ENCODE measurements at places on chromosomes 2 and 18.

DNA sequence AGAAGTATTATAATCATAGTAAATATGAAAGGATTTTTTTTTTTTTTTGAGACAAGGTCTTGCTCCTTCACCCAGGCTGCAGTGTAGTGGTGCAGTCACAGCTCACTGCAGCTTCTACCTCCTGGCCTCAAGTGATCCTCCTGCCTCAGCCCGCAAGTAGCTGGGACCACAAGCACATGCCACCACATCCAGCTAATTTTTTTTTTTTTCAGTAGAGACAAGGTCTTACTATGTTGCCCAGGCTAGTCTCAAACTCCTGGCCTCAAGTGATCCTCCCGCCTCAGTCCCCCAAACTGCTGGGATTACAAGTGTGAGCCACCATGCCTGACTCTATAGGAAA lies 301.6 kb upstream of the STON1 start:
- no peak for DNase-seq

GRCh38 chr18:46464926-46465655 lies 191.9 kb downstream of the LOXHD1 start:
- no peak for DNase-seq

- DNase-seq, result no peak
These were observed 89.1 kb downstream of the ZEB2 start for GRCh38 chr2:144430722-144431391.

DNA sequence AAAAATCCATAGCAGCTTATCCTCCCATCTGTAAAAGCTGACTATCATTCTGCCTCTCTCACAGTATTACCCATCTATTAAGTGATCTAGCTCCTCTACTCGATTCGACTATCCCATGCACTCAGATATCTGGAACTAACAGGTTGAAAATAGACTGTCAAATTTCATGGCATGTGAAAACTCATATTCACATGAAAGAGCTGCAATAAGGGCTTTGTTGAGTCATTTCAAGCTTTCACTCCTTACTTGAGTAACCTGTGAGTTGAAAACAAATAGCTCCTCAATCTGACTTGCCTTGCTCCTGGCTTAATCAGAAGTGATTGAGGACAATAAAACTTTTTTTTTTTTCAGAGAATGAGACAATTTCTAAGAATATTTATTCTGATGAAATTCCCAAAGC lies 192.4 kb upstream of the ERBB4 start:
- no peak for DNase-seq

DNA sequence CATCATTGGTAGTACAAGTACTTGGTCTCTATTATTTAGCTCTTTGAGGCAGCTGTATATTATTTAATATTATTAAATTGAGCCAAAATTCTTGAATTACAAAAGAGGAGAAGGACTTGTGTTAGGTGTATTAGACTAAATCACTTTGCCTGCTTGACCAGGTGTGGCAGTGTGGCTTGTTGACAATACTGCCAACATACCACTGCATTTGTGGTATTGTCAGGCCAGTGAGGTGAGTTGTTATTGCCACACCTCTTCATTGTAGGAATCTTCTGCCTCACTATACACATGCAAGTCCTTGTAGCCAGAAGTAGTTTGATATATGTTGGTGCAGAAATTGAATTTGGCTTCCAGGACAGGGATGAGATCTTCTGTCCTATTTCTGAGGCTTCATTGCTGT lies 40.5 kb downstream of the CYP20A1 start:
- no peak for DNase-seq

GRCh38 chr2:79972661-79973060 lies 331.9 kb downstream of the LRRTM1 start:
- no peak for DNase-seq

GRCh38 chr2:68812251-68812650 lies 58.9 kb downstream of the BMP10 start:
- no peak for DNase-seq

DNA sequence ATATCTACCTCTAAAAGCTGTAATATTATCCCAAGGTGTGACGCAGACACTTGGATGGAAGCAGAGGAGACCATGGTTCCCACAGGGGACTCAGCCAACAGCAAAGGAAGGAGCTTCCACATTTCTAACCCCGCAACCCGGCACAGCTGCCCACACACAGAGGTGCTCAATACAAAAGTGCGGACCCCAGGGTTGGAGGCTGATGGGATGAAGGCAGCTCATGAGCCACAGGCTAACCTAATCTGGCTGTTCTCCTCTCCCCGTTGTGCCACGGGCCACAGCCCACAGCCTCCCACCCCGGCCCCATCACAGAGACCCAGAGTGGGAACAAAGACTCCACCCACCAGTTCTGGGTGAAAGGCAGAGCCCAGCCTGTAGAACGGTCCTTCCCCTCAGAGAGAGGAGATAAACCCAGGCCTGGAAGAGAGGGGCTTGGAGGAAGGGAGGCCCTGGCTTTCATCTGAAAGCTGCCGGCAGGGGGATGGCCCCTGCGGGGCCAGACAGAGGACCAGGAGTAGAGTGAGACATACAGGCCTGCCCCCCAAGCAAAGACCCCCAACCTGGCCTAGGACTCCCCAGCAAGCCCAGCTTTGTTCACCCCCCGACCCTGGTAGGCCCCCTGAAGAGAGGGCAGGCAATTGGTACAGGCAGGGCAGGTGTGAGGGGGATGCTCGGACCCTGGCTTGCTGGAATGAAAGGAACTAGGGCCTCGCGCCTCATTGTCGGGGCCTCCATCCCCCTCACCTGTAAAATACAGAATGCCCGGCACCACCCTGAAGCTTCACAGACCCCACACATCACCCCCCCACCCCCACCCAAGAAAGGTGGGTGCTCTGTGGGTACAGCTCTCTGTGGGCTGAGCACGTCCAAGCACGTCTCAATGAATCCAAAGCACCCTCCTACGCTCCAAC lies 6.9 kb downstream of the RAB17 start:
- no peak for DNase-seq

GRCh38 chr18:66769375-66769774 lies 165.5 kb upstream of the CDH19 start:
- DNase-seq, result no peak

GRCh38 chr2:201781557-201782051 lies 871 bp upstream of the ALS2 start:
- no peak for DNase-seq

- DNase-seq, result no peak
These were observed 30.1 kb upstream of the ITGA6 start for GRCh38 chr2:172397148-172397834.

DNA sequence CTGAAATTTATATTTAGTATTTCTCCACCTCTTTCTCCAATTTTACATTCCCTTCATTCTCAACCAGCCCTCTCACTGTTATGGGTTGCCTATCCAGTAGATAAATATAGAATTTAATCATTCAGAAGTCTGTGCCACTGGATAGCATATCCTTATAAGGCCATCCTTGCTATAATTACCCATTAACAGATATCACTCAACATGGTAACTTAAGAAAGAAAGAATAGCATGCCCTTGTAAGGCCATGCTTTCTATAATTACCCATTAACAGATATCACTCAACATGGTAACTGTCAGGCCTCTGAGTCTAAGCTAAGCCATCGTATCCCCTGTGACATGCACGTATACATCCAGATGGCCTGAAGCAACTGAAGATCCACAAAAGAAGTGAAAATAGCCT lies 1137.4 kb upstream of the FAM98A start:
- DNase-seq, result no peak

DNA sequence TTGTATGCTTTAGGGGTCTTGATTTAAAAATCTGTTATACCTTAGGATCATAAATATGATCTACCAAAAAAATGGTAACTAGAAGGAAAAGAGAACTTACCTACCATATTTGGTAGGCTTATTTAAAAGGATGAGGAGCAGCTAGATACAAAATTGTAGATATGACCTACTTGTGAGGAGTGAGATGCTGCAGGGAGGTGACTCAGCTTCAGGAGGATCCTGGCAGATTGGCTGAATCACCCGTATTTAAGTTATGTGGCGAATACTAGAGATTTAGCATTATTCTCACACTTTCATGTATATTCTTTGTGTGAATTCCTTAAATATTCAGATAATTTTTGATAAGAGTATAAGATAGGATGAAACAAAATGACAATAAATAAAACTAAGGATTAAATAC lies 657.3 kb upstream of the LINC00305 start:
- no peak for DNase-seq

DNA sequence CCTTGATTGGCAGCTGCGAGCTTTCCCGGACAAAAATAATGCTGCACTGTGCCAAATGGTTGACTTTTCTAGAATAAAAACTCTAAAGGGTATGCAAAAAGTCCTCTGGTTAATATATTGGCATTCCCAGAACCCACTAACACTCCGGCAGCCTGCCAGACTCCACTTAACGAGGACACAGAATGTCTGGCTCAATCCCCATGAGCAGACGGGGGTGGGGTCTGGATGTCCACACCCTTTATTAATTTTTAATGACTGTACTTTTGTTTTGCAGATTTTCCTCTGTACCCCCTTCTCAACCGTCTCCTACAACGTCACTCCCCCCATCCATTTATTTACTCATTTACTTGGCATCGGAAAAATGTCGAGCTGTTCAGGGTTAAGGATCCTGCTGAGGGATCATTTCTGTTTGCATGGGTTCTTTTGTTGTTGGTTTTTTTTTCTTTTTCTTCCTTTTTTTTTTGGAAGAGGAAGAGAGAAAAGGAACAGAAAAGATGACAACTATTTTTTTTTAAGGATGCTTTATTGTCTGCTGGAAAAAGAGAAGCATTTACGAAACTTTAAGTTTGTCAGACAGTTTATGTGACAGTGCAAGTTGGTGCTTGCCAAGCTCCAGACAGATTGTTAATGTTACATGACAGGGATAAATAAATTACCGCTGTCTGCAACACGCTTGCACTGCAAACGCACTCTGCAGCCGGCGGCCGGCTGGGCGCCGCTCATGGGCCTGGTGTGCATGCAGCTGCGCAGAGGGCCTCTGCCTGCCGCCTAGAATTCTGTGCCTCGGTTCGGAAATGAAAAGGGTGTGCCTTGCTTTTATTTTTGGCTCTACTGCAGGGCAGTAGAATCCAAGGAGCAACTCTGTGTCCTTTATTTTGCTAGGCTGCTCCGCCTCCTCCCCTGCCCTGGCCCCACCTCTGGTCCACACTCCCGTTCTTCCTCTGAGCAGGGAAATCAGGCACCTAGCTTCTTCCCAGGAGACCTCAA lies 3.6 kb downstream of the LDLRAD4 start:
- DNase-seq, result no peak

GRCh38 chr2:117273009-117273671 lies 541.4 kb upstream of the DDX18 start:
- DNase-seq, result no peak

- DNase-seq, result no peak
These were observed 188.0 kb upstream of the DCC start for GRCh38 chr18:52152036-52152435.

- DNase-seq, result no peak
These were observed 398.8 kb downstream of the ARHGAP15 start for GRCh38 chr2:143528021-143528420.

DNA sequence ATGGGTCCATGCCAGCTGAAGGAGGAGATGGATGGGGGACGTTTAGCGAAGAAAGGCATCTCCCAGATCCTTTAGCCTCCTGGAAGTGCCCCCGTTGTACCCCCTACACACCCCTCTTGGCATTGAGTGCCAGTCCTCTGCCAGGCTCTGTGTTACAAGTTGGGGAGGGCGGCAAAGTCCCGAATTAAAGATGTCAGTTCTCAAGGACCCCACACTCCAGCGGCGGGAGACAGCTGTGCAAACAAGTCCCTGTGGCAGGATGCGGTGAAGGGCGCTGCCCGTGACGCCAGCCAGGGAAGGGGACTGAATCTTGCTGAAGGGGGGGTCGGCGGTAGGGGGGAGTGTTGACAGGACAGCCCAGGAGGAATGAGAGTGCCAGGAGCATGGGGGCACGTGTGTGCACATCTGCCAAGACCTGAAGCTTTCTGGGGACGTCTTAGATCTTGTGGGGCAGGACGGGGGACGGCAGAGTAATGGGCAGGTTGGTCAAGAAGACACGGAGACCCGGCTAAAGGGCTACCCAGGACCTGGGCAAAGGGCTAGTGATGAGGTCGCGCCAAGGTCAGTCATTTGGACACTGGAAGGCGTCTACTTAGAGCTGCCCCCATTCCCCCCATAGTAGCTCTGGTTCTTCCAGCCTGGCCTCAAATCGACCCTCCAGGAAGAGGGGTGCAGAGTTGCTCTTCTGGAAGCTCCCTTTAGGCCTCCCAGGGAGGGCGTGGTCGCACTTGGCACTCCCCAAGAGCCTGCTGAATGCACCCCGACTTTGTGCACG lies 2.8 kb upstream of the CTDSP1 start:
- peak; percentile 65 for DNase-seq

DNA sequence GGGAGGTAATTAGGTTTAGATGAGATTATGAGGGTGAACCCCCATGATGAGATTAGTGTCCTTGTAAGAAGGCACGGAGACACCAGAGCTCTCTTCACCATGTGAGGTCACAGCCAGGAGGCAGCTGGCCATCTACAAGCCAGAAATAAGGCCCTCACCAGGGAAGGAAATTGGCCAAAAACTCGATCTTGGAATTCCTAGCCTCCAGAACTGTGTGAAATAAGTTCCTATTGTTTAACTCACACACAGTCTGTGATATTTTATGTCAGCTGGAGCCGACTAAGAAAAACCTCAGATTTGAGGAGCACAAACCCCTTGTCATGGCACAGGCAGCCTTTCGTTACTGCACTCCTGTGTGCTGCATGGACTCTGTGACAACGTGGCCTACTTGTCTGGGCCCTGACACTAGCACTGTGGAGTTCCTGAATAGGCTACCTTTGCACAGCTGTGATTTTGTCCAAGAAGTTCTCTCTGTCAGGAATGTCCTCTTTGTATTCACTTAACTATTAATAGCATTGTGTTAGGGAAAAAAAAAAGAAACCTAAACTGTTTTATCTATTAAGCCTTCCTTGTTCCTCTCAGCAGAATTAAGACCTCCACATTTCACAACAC lies 319.8 kb downstream of the TDRD15 start:
- DNase-seq, result no peak

- no peak for DNase-seq
These were observed 32.7 kb upstream of the DLX2 start for GRCh38 chr2:172135446-172135845.

DNA sequence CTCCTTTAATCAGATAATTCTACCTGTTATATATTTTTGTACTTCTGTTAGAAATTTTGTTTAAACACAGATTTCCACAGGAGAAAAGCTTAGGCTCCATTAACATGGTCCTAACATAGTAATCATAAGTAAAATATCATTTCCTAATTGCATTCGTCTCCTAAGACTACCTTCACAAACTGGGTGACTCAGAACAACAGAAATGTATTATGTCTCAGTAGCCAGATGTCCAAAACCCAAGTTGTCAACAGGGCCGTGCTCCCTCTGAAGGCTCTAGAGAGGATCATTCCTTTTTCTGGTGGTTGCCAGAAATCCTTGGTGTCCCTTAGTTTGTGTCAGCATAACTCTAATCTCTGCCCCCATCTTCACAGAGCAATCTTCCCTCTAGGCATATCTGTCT lies 5.4 kb downstream of the FBXO15 start:
- no peak for DNase-seq

Data from T follicular helper cell (primary cell).